ENCODE measurements at places on chromosomes 4 and X. TPM values are rescaled to one million over a fixed set of nuclear protein-coding genes. Genes with fewer than 3 reads are reported as not detected.

DNA sequence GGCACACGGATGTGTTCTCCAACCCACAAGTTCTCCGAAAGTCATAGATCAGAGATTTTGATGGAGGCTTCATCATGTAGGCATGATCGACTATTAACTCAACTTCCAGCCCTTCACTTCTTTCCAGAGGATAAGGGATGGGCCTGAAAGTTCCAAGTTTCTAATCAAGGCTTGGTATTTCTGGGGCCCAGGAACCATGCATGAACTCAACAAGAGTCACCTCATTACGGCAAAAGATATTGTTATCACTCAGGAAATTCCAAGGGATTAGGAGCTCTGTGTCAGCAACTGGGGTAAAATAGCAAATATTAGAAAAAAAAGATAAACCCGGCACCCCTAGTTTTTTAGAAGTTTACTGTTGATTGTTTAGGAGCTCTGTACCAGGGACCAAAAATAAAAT is 240.1 kb upstream of the PPP1R2C start:
- no peak for DNase-seq

- DNase-seq, result no peak
Measured at GRCh38 chr4:16676230-16676770, 222.1 kb downstream of the LDB2 start.

- DNase-seq, result no peak
Measured at GRCh38 chr4:77465271-77465670, 140.3 kb upstream of the CXCL13 start.

GRCh38 chr4:38151873-38152272 is 191.7 kb downstream of the PTTG2 start:
- no peak for DNase-seq

GRCh38 chr4:180617196-180617595 is 1626.0 kb upstream of the TENM3 start:
- DNase-seq, result no peak

GRCh38 chrX:39398963-39399261 is 597.7 kb downstream of the MID1IP1 start:
- DNase-seq, result no peak

- DNase-seq, result no peak
Measured at GRCh38 chr4:3866813-3867129, 100.6 kb downstream of the ADRA2C start.

GRCh38 chrX:20067709-20068561 is 48.8 kb downstream of the MAP7D2 start:
- DNase-seq, result no peak

DNA sequence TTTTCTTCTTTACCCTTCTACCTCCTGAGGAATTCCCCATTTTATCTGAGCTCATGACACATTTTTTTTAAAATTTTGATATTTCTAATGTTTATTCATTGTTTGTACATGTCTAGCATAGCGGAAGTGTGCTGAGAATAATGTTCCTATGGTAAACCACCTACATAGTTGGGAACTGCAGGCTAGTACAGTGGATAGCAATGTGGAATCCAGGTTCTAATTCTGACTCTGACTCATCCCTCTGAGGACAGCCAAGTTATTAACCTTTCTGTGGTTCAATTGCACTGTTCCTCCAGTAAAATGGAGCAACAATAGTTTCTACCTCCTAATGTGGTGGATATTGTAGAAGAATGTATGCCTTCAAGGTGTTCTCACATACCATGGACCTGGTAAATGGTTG is 20.6 kb upstream of the APELA start:
- no peak for DNase-seq

DNA sequence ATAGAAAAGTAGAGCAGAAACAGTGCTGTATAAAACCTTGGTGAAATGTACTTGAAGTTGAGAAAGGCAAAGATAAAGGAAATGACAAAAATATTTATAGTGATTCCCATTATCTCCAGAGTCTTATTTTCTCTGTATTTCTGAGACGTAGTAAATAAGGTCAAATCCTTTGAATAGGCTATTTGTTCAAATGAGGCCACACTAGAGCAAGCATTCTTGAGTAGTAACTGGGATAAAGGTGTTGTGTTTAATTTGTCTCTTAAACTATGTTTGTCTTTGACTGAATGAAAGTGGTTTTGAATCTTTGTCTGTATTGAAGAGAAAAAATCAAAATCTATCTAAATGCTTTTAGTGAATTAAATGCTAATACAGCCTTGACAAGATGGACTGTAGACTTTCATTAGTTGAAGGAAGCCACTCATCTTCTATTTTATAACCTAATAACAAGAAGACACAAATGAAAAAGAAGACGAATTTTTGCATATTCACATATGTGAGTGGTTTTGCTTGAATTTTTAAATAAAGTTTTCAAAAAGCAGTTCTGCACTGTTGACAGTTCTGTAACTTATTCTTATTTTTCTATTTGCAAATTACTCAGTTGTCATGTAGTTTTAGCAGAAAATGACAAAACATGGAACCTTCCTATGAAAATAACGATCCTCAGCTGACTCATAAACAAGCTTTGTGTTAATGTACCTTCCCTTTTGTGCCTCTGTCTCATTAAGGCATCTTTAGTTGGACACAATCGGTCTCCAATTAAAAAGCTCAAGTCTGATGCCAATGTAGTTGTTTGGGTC is 94.8 kb upstream of the PCDH18 start:
- DNase-seq, result no peak

DNA sequence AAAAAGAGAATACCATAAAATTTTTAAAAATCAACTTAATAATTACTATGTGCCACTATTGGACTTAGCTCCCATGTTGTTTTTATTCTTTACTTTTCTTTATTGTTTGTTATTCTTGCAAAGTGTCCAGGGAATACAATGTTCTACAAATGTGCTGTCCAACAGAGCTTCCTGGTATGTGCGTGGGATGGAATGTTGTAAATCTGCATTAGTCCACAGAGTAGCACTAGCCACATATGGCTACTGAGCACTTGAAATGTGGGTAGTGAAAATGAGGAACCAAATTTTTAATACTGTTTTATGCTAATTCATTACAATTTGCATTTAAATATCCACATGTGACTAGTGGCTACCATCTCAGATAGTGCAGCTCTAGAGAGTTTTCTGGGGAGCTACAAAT is 14.3 kb upstream of the CORIN start:
- DNase-seq, result no peak

DNA sequence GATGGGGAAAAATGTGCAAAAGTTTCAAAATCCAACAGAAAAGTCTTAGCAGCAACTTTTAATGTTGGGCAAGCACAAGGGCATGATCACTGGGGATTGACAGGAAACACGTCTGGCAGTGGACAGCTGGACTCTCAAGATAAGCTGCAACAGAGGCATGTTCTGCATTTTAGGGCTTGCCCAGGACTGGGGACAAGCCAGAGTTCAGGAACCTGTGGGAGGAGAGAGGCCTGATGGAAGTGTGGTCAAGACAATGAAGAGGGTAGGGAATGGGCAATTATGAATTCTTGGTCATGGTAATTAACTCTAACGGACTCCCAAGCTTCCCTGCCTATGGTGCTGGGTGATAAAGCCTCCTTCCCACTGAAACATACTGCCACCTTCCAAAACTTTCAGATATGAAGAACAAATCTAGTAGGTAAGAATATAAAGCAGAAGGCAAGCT is 48.4 kb downstream of the ANXA3 start:
- no peak for DNase-seq

GRCh38 chrX:786441-786881 is 155.9 kb downstream of the SHOX start:
- no peak for DNase-seq

GRCh38 chr4:38534344-38535045 is 129.5 kb upstream of the KLF3 start:
- DNase-seq, result no peak

DNA sequence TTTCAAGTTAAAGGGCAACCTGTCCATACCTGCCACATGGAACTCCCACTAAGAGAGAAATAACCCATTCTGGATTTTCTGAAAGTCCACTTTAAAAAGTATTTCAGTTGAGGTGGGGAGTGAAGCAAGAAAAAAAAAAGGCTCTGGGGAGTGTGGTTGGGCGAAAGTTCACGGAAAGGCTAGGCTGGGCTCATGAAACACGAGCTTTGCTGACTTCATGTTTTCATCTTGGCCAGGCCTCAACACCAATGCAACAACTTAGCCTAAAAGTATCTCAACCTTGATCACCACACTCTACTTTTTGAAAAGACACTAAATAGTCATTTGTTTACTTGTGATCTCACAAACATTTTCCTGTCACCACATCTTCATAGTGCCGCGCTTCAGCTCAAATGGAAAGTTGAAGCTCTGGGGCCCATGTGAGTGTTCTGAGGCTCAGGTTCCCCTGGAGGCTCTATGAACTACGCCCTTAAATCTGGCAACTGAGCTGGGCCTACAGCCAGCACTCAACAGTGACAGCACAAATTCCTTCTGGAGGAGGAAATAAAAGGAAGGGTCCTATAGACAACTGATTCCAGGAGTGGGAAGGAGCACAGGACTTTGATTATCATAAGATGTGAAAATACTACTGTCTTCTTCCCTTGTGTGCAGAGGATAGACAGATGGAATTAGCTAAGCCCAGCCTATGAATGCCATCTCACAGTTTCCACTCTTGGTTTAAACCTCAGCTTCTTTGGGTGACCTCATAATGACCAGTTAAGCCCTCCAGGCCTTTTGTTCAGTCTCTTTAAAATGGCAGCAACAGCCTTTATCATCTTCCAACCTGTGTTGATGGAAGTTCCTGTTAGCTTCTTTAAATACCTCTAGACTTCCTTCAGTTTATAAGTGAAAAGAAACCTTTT is 5.1 kb downstream of the CD40LG start:
- no peak for DNase-seq

DNA sequence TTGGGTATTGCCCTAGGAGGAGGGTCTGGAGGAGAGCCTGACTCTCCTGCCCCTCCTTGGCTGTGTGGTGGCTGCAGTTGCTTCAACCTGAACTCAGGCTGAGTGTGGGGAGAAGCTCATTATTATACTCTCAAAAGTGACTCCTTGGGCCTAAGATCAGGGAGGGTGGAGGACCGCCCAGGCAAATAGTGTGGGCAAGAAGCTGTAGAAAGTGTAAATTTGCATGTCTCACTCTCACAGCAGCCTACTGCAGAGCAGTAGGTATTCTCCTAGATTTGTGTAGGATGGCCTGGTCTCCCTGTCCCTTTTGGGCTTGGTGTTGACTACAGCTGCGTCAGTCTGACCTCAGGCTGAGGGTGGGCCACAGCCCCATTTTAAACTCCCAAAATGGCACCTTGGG is 156.1 kb downstream of the ZNF330 start:
- DNase-seq, result no peak

GRCh38 chr4:95545546-95545945 is 3.2 kb downstream of the UNC5C start:
- no peak for DNase-seq

- DNase-seq, result no peak
Measured at GRCh38 chrX:97498093-97498492, 614.4 kb downstream of the RPA4 start.

DNA sequence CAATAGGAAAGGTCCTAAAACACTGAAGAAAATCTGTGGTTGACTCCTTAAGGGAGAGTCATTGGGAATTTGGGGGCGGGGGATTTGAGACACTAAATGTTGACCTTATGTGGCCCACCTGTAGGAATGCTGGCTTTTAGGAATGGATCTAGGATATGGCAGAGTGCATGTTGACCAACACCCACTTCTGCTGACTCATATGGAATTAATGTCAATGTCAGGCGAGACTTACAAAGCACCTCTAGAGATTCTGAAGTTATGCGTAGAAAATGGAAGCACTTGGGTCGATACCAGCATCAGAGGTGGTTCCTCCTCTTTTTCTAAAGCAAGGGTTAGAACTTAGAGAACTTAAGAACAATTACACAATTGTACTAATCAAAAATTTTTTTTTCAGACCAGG is 100.6 kb upstream of the CBR4 start:
- no peak for DNase-seq

DNA sequence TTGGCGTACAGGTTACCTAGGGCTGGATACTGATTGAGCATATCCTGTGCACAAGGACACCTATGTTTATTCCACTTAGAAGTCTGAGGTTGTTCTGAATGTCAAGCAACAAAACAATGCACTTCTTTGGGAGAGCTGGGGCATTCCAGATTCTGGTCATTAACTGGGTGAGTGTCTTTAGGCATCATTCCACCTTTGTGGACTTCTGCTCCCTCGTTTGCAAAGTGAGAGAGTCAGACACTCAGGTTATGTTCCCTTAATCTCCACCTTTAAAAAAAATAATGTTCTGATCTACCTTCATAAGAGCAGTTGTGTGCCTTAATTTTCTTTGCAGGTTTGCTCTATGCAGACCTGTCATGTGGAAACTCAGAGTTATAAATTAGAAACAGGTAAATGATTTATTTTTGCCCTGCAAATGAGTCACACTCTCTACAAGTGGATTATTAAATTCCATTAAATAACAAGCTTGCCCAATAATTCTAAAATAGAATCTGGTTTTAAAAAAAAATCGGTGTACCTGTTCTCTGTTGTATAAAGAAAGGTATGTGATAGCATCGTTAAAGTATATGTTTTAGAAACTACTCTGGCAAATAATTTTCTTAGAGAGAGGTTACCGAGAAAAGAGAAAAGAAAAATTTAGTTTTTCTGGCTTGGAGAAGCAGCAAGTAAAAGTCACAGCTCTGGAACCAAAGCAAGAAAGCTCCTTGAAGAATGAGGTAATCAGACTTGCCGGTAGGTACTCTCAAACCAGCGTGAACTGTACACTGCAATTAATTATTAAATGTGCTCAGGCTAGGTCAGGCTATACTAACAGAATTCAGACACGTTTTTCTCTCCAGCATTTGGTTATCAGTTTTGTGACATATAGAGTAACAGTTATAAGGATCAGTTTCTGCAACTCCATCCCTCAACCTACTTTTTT is 93.2 kb downstream of the SORBS2 start:
- DNase-seq, result no peak

Gene TENM3
- not detected for total RNA-seq

Gene NKX6-1
- total RNA-seq, result not detected

Gene STATH
- not detected for total RNA-seq

Gene RAP2C
- 49.8 TPM for total RNA-seq

Gene GAGE12H
- not detected for total RNA-seq

Gene SLC10A4
- not detected for total RNA-seq

Gene GAGE2A
- not detected for total RNA-seq

Gene NAP1L2
- total RNA-seq, result 0.80 TPM

Gene ARMCX1
- 0.42 TPM for total RNA-seq

Gene ASMTL
- 49.2 TPM for total RNA-seq

Gene DUSP21
- not detected for total RNA-seq

Gene HTATSF1
- total RNA-seq, result 24.5 TPM

Gene PNMA5
- total RNA-seq, result 0.27 TPM

Gene RXFP1
- total RNA-seq, result not detected

Gene KLB
- total RNA-seq, result 0.18 TPM

Gene PHEX
- total RNA-seq, result 0.49 TPM

All from activated B cell treated with CpG ODN at 0.5 μM for 24 hours (primary cell).